ENCODE measurements at places on chromosomes 1 and 21.
A peak's percentile ranks its signal among the peaks of the same experiment; 100 is the strongest.

- peak; percentile 78 for DNase-seq
Observed at GRCh38 chr1:210332719-210333398, 4.2 kb downstream of the HHAT start.

GRCh38 chr21:33312121-33312520 is 12.6 kb upstream of the IFNAR1 start:
- DNase-seq: no peak

DNA sequence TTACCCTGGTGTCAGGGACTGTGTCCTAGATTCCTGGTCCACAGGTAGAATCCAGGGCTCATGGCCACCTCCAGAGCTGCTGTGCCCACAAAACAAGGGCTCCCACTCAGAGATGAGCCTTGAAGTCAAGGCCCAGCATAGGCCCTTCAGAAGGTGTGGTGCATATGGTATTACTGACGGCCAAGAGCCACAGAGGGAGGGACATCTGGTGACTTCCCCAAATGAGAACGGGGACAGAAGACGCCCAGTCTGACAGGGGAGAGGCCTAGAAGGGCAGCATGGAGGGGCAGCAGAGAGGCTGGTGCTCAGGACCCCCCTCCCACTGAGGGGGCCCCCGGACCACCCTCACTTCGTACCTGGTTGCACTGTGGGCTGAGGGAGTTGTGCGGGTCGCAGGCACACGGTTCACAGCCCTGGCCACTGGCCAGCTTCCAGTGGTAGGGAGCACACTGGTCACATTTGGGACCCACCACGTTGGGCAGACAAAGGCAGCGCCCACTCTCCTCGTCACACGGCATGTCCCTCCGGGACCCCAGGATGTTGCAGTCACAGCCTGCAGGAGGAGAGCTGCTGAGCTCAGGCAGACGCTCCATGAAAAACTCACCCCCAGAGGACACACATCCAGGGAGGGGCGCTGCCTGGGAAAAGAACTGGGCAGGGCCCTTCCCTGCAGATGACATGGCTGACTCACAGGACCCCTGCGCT is 25.0 kb downstream of the LAMB3 start:
- DNase-seq: no peak

DNA sequence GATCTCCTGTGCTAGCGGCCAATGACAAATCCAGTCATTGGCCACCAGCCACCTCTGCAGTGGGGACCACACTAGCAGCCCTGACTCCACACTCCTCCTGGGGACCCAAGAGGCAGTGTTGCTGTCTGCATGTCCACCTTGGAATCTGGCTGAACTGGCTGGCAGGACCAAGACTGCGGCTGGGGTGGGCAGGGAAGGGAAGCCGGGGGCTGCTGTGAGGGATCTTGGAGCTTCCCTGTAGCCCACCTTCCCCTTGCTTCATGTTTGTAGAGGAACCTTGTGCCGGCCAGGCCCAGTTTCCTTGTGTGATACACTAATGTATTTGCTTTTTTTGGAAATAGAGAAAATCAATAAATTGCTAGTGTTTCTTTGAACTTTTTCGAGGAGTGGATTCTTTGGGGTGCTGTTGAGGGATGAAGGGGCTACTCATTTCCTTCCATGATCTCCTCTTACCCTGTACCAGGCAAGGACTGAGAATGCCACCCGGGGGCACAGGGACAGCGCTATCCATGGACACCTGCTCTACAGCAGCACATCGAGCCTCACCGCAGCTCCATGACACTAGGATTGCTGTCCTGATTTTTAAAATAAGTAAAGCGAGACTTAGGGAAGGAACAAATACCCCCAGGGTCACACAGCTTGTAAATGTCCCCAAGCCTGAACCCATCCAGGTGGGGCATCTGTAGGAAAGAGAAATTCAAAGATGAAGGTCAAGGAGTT is 44.7 kb downstream of the TNNT2 start:
- DNase-seq: no peak

- DNase-seq: no peak
Observed at GRCh38 chr1:170150016-170150415, 4.3 kb downstream of the NTMT2 start.

- no peak for DNase-seq
Observed at GRCh38 chr1:29860056-29860455, 623.7 kb downstream of the PTPRU start.

- DNase-seq: no peak
Observed at GRCh38 chr1:207744000-207744534, 7.8 kb upstream of the CD46 start.
